Stimulated activated CD8-positive, alpha-beta memory T cell treated with anti-CD3 and anti-CD28 coated beads, Interleukin-7, amount 100 ng/mL, for 24 hours (primary cell): ENCODE measurements at places on chromosomes 12 and 14.

DNA sequence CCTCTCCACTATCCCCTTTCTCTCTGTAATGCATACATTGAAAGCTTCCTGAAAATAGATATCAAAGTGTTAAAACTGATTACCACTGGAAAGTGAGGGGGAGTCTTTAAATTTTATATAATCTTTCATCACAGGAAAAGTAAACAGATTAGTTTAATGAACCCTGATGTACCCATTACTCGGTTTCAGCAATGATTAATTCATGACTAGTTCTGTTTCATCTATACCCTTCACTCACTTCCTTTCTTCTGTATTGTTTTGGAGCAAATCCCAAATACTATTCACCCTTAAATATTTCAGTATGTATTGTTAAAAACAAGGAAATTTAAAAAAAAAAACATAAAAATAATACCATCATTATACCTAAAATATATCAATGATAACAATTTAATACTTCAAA is 67.3 kb upstream of the TMCC3 start:
- DNase-seq: no peak

DNA sequence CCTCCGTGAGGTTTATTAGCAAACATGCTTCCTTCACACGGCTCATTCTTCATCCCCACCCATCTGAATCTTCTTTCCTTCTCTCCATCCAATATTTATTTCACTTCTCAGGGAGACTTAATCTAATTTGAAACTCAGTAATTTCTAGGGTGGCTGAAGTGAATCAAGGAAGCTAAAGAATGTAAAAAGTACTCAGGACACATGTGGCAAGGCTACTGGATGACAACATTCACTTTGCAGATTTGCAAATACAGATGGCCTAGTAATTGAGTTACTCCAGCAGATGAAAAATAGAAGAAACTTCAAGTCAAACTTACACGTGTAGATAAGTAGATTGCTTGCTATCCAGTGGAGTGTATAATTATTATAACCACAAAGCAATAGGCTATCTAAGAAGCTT is 15.4 kb upstream of the BEST3 start:
- DNase-seq: no peak

DNA sequence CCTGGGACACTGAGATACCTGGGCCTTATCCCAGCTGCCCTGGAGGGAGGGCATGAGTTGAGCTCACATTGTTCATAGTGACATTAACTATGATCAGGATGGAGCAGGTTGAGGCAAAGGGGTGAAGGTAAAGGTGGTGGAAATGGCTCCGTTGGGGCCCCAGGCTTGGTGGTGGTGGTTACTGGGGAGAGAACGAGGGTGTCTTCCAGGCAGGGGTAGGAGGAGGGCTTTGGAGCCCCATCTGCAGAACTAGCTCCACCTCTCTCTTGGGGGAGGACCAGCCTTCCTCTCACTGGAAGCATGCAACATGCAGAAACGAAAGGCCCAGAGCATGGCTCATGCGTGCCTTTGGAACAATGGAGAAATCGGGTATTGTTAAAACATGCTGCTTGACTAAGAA is 217.0 kb downstream of the SLC41A2 start:
- DNase-seq: no peak

DNA sequence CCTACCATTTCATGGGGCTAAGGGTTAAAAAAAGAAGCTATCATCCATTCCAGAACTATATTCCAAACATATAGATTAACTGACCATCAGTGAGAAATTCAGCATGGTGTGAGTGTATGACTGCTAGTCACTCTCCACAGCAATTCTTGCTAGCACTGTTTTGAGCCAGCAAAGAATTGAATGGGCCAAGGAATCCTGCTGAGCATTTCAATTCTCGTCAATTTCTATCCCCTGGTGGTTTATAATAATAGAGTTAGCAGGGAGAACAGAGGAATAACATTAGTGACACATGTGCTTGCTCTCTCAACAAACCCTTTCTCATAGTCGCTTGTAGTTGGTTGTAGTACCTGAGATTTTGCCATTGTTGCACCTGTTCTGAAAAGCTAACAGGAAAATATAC is 7.2 kb downstream of the MBIP start:
- DNase-seq: no peak

DNA sequence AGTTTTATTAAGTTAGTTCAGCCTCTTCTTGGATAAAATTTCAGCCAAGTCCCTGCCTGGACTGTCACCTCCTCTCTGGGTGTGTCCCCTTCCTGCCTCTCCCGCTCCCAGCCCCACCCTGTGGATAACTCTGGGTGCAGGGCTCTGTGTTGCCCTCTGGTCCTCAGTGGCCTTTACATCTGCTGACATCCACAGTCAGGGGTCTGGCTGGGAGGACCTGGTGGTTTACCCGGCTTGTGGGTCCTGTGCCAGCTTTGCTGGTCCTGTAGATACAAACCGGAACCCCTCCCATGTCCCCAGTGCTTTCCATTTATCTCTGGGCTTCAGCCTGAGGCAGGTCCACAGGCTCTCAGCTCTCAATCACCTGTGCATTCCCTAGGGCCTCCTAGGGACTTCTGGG is 28.9 kb upstream of the PLEKHG3 start:
- DNase-seq: no peak

GRCh38 chr12:68998041-68998440 is 65.1 kb upstream of the CPM start:
- no peak for DNase-seq

DNA sequence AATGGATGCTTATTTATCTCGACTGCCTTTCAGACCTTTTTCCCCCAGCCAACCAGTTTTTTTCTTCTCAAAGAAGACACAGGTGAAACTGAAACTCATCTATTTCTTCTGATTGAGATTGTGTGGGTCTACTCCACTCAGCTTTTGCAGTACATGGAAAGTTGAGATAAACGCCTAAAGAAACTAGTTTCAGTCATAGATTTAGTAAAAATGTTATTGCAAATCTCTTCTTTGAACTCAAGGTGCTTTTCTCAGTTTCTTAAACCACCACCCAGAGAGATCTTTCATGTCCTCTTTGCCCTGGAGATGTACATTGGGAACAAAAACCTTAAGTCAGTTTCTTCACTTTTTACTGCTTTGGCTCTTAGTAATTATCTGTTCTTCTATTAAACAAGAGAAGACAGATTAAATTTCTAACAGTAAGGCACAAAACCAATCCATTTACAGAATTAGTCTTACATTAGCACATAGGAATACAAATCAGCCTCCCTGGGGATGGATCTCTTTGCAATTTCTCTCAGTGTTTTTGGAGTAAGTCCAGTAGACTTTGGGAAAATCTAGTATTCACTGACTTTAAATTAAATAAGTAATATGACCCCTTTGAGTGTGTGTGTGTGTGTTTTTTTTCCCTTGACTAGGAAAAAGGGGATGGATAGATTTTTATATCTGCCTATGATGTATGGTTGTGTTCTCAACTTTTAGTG is 11.6 kb downstream of the FBXW8 start:
- DNase-seq: no peak

- DNase-seq: no peak
Measured at GRCh38 chr12:76628745-76629144, 69.2 kb upstream of the OSBPL8 start.

DNA sequence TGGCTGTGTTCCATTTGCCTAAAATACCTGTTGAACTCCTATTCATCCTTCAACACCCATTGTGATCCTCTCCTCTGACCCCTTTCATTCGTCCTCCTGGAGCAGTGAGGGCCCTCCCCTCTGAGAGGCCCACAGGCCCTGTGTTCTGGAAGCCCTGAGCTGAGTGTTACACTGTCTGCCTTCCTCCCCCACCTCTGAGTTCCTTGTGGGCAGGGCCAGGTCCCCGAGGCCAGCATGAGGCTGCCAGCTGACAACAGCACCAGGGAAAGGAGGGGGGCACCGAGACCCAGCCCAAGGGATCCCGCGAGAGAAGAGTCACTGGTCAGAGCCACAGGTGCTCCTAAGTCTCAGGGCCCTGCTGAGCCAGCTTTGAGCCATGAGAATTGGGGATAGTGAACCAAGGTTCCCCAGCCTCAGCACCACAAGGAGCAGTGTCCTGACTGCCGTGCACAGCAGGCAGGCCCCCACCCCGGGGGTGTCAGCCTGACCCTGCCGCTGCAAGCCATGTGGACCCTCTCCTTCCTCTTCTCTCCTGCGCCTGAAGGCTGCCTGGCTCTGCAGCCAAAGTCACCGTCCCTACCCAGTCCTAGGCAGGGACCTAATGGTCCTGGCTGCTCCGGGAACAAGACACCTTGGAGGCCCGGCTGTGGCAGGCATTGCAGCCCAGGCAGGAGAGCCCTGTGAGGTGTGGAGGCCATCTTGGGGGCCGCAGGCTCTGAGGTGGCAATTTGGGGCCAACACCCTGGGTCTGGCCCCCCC is 52.5 kb downstream of the BEGAIN start:
- DNase-seq: no peak

DNA sequence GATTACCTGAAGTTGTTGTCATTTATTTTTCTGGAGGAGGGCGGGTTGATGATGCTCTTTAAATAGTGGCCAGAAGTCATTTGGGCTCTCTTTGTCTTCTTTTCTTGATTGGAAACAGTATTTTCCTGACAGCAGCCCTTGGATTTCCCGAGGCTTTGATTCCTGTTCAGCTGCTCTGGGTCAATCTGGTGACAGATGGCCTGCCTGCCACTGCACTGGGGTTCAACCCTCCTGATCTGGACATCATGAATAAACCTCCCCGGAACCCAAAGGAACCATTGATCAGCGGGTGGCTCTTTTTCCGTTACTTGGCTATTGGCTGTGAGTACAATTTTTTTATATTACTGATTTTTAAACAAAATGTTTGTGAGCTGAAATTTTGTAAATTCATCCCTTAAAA is 60.4 kb downstream of the ANAPC7 start:
- no peak for DNase-seq

- DNase-seq: no peak
Measured at GRCh38 chr14:93173943-93174395, 10.7 kb downstream of the MOAP1 start.

DNA sequence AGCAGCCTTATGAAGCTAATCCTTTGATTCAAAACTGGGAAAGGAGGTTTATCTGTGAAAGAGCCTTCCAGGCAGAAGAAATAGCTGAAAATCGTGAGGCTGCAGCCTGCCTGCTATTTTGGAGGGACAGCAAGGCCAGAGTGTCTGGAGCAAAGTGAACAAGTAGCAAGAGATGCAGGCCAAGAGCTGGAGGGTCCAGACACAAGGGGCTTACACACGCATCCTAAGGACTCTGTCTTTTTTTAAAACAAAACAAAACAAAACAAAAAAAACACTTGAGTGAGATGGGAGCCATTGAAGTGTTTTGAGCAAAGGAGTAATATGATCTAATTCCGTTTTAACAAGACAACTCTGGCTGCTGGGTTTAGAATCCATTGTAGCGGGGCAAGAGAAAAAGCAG is 76.4 kb upstream of the BCAT1 start:
- DNase-seq: no peak

DNA sequence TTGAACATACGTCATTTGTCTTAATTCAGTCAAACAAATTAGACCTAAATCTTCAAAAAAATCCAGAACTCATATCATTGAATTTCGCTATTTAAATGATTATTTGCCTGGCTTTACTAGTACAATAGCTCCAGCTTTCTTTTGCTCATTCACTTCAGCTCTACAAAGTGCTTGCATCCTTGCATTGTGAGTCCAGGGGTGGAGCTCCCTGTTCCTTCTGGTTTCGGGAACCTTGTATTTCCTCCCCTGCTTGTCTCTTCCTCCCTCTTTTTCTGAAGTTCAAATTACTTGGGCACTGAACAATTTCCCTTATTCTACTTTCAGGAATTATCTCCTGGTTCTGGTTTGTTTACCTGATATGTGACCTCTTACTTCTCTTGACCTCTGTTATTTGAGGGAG is 58.1 kb upstream of the KITLG start:
- no peak for DNase-seq

DNA sequence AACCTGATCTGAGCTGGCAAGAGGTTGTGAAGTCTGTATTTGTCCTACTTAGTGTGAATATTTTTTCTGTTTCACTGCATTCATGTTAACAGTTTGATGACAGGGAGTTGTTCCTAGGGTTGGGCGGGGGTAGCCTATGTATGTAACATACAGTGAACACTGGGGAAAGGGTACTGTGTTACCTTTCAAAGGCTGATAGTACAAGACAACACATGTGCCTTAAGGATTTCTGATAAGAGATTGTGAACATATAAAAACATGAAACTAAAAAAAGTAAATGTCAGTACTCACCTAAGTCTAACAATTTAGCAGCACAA is 30.5 kb upstream of the GRIP1 start:
- DNase-seq: no peak

- no peak for DNase-seq
Measured at GRCh38 chr12:54142114-54142475, 46.7 kb downstream of the SMUG1 start.

- DNase-seq: no peak
Measured at GRCh38 chr12:102631274-102631673, 150.9 kb upstream of the IGF1 start.

GRCh38 chr14:66772146-66772545 is 264.2 kb downstream of the GPHN start:
- DNase-seq: no peak
